Neural progenitor cell (in vitro differentiated cells): ENCODE measurements at places on chromosomes 11 and 22. TPM values are rescaled to one million over a fixed set of nuclear protein-coding genes. Genes with fewer than 3 reads are reported as not detected.

DNA sequence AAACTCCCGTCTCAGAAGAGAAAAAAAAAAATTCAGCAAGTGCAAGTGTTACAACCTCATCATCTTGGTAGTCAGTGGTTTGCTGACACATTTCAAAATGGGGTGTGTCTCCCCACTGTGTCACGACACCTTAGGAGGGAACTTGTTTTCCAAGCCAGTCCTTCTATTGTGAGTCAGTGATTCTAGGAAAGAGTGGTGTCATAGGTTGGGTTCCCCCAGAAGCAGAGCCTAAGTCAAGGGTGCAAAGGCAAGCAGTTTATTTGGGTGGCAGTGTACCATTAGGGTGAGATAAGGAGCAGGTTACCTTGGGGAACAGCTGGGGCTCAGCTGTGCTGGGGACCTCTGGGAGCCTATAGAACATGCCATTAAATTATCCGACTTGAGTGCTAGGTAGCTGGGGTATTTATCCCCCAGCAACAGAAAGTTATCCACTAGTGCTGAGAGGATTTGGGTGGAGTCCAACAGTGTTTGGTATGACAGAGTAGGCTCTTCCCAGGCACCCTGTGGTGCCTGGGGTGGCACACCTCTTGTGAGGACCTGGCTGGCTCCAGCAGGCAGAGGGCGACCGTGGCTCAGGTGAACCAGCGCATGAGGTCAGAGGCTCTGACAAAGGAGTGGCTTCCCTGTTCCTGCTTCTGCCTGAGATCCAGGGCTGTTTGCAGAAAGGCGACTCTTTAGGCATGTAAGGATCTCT lies 41.7 kb downstream of the KIAA1671 start:
- DNase-seq = peak; percentile 31

OR51B2 gene
- total RNA-seq = 0.40 TPM in 1 of 2 replicates, not detected in the other

DNA sequence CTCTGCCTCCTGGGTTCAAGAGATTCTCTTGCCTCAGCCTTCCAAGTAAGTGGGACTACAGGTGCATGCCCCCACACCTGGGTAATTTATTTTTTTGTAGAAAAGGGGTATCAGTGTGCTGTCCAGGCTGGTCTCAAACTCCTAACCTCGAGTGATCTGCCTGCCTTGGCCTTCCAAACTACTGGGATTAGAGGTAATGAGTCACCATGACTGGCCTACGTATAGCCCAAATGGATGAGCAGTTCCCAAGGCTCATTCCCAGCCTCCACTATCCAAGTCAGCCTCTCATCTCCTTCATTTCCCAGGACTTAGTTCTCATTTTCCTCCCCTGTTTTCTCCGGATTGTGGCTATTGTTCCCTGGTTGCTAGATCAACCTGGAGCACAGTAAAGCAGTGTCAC lies 5.6 kb downstream of the CCT8L2 start:
- DNase-seq = no peak

- no peak for DNase-seq
Observed at GRCh38 chr11:125069008-125069407, 5.9 kb downstream of the SLC37A2 start.

DNA sequence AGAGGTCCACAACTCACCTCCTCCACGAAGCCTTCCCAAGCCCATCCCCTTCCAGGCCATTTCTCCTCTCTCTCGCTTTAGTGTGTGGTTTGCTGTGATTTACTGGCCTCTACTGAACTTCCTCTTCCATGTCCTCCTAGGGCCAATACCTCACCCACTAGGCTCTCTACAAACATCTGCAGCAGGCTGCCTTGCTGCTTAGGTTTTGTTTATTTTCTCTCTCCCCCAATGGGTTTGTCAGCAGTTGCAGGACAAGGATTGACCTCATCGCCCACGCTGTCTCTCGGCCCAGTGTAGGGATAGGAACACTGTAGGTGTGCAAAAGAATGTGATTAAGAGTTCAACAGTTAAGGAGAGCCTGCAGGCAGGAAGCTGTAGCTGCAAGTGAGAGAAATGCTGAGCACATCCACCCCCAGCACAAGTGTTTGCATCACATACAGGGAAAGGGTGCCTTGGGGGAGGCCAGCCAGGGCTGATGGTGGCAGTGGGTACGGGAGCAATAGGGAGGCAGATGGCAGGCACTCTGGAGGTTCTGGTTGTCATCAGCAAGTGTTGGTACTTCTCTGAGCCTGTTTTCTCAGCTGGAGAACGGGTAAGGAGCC lies 1.4 kb downstream of the PC start:
- DNase-seq = peak; percentile 27

GRCh38 chr11:65861165-65861505 lies 902 bp downstream of the MUS81 start:
- peak; percentile 43 for DNase-seq

OR4A16 gene
- not detected in 2 replicates for total RNA-seq

- no peak for DNase-seq
Observed at GRCh38 chr22:24429411-24430365, 2.3 kb downstream of the ADORA2A start.

GRCh38 chr11:46278387-46279125 lies 1.1 kb downstream of the CREB3L1 start:
- peak; percentile 78 for DNase-seq

DNA sequence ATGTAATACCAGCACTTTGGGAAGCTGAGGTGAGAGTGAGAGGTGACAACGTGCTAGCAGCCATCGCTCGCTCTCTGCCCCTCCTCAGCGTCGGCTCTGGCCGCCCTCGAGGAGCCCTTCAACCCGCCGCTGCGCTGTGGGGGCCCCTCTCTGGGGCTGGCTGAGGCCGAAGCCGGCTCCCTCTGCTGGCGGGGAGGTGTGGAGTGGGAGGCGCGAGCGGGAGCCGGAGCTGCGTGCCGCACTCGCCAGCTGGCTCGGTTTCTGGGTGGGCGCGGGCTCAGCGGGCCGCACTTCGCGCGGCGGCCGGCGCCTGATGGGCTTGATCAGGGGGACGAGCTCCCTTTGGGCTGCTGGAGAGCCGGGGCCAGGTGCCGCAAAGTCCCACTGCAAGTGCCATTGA lies 98.9 kb upstream of the UBASH3B start:
- DNase-seq = peak; percentile 77

DNA sequence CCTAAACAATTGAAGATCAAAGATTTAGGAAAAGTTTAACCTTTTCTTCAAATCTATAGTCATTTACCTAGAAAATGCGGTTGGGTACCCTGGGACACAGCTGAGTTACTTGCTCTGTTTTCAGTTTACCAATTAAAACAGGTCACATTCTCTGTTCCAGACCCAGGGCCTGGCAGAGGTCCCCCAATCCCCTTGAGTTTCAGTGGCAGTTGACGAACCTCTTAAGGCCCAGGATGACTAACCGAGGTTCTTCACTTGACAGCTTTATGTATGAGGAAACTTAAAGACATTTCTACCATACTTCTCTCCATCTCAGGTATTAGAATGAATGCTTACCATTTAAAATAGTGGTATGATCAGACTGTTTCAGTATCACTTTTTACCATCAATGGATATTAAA lies 16.3 kb downstream of the LDHAL6A start:
- no peak for DNase-seq

DNA sequence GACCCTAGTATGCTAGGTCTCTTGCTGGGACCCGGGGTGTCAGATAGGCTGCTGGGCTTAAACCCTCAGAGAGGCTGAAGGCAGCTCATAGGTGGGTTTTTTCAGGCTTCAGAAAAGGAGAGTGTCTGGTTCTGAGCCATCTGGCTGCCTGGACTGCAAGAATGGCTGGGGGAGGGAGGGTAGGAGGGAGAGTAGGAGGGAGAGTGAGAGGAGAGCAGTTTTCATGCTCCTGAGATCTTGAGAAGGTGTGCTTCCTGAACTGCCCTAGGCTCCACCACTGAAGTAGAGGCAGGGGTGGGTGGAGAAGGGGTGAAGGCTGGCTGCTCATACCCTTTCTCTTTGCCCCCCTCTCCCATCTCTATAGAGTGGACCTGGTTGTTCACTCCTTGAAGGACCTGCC lies 4.6 kb downstream of the HMBS start:
- DNase-seq = no peak

DNA sequence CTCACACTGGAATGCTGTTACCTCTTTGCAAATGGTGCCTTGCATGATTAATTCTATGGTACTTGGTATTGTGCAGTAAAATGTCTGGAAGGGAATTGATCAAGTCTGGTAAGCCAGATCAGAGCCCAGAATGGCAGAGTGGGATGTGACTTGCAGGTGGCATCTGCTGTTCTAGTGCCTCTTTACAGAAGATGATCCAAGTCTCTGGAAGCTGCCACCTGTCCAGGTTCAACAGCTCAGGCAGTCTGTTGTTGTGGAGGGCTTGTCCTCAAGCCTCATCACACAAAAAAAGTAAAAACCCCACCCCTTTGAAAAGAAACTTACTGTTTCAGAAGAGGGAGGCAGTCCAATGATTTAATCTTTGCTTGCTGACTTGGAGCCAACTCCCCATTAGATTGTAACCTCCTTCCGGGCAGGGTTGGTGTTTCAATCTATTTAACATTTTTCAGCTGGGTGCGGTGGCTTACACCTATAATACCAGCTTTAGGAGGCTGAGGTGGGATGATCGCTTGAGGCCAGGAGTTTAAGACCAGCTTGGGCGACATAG lies 17.1 kb downstream of the ZNRF3 start:
- no peak for DNase-seq

GRCh38 chr11:31529701-31530100 lies 20.1 kb downstream of the ELP4 start:
- DNase-seq = no peak

GRCh38 chr22:37082251-37082873 lies 27.2 kb downstream of the TMPRSS6 start:
- no peak for DNase-seq

DNA sequence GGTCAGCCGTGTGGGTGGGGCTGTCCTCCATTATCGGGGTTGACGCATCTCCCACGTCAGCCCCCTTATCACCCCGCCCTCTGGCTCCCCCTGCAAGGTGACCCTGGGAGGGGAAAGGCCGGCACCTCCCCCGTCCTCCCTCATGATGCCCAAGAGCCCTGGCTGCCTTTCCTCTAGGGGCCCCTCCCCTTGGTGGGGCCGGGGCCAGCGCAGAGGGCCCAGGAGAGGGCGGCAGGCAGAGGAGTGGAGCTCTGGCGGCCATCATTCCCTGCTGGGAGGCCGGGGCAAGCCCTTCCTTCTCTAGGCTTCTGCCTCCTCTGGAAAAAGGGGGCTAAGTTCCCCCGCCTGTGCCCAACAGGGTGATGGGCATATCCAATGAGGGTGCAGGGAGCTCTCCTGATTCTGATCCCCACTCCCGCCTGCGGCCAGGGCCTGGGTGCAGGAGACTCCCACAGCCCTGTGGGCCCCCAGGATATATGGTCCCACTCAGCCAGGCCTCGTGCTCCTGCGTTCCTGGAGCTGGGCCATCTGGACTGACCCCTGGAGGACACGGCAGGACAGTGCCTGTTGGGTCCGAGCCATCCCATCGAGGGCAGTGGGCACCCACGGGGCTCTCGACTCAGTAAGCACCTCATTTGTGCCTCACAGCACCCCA lies 12.3 kb downstream of the MYRF start:
- DNase-seq = no peak

SLC1A2 gene
- total RNA-seq = 4.2 and 4.9 TPM in 2 replicates

ISX gene
- total RNA-seq = not detected in 2 replicates

CRACR2B gene
- total RNA-seq = 3.9 and 11.6 TPM in 2 replicates

- no peak for DNase-seq
Observed at GRCh38 chr11:8760896-8761295, 78.3 kb downstream of the RPL27A start.

- no peak for DNase-seq
Observed at GRCh38 chr22:47587361-47587760, 824.9 kb downstream of the TBC1D22A start.

GRCh38 chr22:26968859-26969523 lies 311.6 kb downstream of the MIAT start:
- no peak for DNase-seq

DNA sequence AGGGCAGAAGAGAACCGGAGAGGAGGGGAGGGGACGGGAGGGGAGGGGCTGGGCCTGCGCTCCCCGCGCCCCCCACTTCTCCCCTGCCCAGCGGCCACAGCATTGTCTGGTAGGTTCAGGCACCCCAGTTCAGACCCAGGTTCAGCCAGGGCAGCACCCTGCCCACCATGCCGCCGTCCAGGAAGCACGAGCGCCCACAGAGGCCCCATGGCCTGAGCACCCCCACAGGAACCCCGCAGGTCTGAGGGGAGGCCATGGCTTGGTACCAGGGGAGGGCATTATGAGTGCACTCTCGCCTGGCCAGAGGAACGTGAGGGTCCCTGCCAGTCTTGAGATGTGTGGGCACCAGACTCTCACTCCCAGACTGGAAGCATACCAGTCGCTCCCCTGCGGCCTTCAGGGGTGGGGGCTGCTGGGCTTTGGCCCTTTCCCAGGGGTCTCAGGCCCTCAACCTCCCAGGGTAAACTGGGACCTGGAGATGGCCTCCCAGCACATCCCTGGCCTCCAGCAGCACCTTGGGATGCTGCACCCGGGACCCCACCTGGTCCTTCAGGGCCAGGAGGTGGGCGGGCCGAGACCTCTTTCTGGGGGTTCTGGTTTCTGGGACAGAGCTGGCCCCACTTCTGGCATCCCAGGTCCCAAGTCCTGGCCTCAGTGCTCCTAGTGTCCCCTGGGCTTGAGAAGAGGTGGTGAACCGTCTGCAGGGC lies 597 bp upstream of the PLXNB2 start:
- no peak for DNase-seq

CNGA4 gene
- total RNA-seq = 0.15 TPM in 1 of 2 replicates, not detected in the other

- no peak for DNase-seq
Observed at GRCh38 chr22:23184764-23185113, 4.4 kb downstream of the BCR start.

GRCh38 chr11:123545726-123546270 lies 108.6 kb downstream of the SCN3B start:
- peak; percentile 31 for DNase-seq

DNA sequence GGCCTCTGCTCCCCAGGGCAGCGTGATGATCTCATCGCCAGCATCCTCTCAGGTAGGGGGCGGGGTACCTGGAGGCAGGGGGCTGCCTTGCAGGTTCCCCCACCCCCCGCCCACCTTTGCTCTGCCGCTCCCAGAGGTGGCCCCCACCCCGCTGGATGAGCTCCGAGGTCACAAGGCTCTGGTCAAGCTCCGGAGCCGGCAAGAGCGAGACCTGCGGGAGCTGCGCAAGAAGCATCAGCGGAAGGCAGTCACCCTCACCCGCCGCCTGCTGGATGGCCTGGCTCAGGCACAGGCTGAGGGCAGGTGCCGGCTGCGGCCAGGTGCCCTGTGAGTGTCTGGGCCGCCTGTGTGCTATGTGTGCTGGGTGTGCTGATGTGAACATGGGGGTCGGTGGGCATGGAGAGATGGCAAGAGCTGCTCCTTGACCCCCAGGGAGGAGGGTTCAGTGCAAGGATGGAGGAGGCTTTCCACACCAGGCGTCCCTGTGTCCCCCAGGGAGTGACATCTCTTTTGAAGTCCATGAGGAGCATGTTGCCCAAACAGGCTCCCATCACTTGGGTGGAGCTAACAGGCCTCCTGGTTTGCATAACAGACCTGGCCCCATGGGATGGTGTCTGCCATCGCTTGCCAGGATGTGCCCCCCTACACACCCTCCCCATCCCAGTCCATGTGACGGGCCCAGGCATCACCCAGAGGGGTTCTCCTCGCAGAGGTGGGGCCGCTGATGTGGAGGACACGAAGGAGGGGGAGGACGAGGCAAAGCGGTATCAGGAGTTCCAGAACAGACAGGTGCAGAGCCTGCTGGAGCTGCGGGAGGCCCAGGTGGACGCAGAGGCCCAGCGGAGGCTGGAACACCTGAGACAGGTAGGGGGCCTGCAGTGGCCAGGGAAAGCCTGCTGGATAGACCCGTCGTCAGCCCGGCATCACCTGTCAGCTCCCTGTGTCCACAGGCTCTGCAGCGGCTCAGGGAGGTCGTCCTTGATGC lies 14.1 kb downstream of the PLCB3 start:
- DNase-seq = no peak

- no peak for DNase-seq
Observed at GRCh38 chr11:16577490-16577889, 161.0 kb upstream of the C11orf58 start.
